ENCODE measurements at places on chromosomes 12 and 14.

- no peak overlapping the region for H3K4me3 ChIP-seq
- H3K4me1 ChIP-seq: no peaks in the 10 kb centered on the region
- H3K27ac ChIP-seq: no peak overlapping the region
- no peak for DNase-seq
- H3K27me3 ChIP-seq: peaks cover 5% of the 10 kb centered on the region
Measured at GRCh38 chr12:46108721-46109120, 118.3 kb upstream of the SCAF11 start.

- peaks cover 3% of the 10 kb centered on the region for H3K4me1 ChIP-seq
- H3K27me3 ChIP-seq: no peaks in the 10 kb centered on the region
- no peak for DNase-seq
- H3K27ac ChIP-seq: no peak overlapping the region
Measured at GRCh38 chr12:14280921-14281320, 84.6 kb upstream of the ATF7IP start.

DNA sequence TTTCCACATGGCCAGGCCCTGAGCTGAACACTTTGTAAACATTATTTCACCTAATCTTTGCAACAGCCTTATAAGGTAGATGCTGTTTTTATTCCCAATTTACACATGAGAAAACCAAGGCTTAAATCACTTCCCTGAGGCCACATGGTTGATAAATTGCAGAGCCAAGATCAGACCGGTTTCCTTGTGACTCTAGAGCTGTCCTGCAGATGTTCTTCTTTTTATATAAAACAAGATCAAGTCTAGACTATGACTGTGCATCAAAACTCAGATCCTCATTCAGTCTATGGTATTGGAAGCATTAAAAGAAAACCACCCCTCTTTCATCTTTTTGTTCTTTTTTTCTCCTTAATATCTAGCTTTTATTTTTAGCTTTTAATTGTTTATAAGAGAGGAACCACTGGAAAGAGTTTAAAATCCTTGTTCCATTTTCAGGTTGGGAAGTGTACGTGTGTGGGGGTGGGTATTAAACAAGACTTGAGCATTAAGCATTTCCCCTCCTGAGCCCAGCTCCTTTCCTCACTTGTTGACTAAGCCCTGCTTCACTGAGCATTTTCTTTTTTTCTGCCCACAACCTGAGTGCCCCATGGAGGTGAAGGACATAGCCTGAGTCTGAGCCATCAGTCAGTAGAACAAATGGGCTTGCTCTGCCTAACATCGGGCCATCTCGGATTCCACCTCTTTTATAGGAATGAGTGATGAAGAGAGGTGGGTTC lies 45.4 kb downstream of the GPATCH2L start:
- H3K4me3 ChIP-seq: no peak overlapping the region
- H3K27ac ChIP-seq: no peak overlapping the region
- peaks cover 40% of the 10 kb centered on the region for H3K36me3 ChIP-seq

- no peaks in the 10 kb centered on the region for H3K4me1 ChIP-seq
- peak within 1 kb of the TSS; percentile 8 for H3K4me3 ChIP-seq
- DNase-seq: peak; percentile 5
- no peaks in the 10 kb centered on the region for H3K36me3 ChIP-seq
- H3K27ac ChIP-seq: no peak within 1 kb of the TSS
- peaks cover 24% of the 10 kb centered on the region for H3K27me3 ChIP-seq
Measured at GRCh38 chr14:24398653-24399446, at the start of gene NYNRIN. NYNRIN (plus strand) TSS chr14:24399003; CDS start chr14:24399247, 244 bp downstream.

GRCh38 chr12:66903782-66904396 lies 225.0 kb upstream of the GRIP1 start:
- no peak overlapping the region for H3K4me3 ChIP-seq
- peaks cover 11% of the 10 kb centered on the region for H3K4me1 ChIP-seq
- H3K36me3 ChIP-seq: no peaks in the 10 kb centered on the region

- peaks cover 47% of the 10 kb centered on the region for H3K36me3 ChIP-seq
- no peaks in the 10 kb centered on the region for H3K27me3 ChIP-seq
- H3K4me1 ChIP-seq: no peaks in the 10 kb centered on the region
- H3K27ac ChIP-seq: no peak overlapping the region
- DNase-seq: no peak
Measured at GRCh38 chr12:64744422-64745258, 14.6 kb downstream of the GNS start.

GRCh38 chr14:75884198-75884611 lies 97.6 kb downstream of the TGFB3 start:
- H3K4me3 ChIP-seq: no peak overlapping the region
- no peak for DNase-seq
- peaks cover 8% of the 10 kb centered on the region for H3K4me1 ChIP-seq
- H3K27me3 ChIP-seq: no peaks in the 10 kb centered on the region

GRCh38 chr12:63846238-63846967 lies 1.9 kb downstream of the SRGAP1 start:
- H3K27ac ChIP-seq: no peak overlapping the region
- H3K4me3 ChIP-seq: no peak overlapping the region
- H3K36me3 ChIP-seq: no peaks in the 10 kb centered on the region
- no peak for DNase-seq
- H3K4me1 ChIP-seq: peaks cover 11% of the 10 kb centered on the region
- peaks cover 40% of the 10 kb centered on the region for H3K27me3 ChIP-seq

GRCh38 chr12:94198872-94199271 lies 50.5 kb downstream of the PLXNC1 start:
- no peak overlapping the region for H3K27ac ChIP-seq
- H3K36me3 ChIP-seq: peaks cover 51% of the 10 kb centered on the region
- H3K4me3 ChIP-seq: no peak overlapping the region
- DNase-seq: no peak

- H3K27ac ChIP-seq: no peak overlapping the region
- H3K4me3 ChIP-seq: no peak overlapping the region
- no peaks in the 10 kb centered on the region for H3K4me1 ChIP-seq
- no peaks in the 10 kb centered on the region for H3K36me3 ChIP-seq
- peaks cover 2% of the 10 kb centered on the region for H3K27me3 ChIP-seq
- no peak for DNase-seq
Measured at GRCh38 chr14:90440021-90440451, 43.2 kb downstream of the CALM1 start.

- DNase-seq: no peak
- H3K27ac ChIP-seq: no peak overlapping the region
- no peaks in the 10 kb centered on the region for H3K4me1 ChIP-seq
- H3K36me3 ChIP-seq: no peaks in the 10 kb centered on the region
Measured at GRCh38 chr14:95192311-95192710, 35.0 kb upstream of the DICER1 start.

- H3K4me1 ChIP-seq: peaks cover 30% of the 10 kb centered on the region
- peaks cover 14% of the 10 kb centered on the region for H3K36me3 ChIP-seq
- no peaks in the 10 kb centered on the region for H3K27me3 ChIP-seq
- H3K4me3 ChIP-seq: no peak overlapping the region
Measured at GRCh38 chr12:68919581-68920239, 13.3 kb downstream of the CPM start.

- H3K27ac ChIP-seq: no peak overlapping the region
- peaks cover 3% of the 10 kb centered on the region for H3K27me3 ChIP-seq
- peaks cover 36% of the 10 kb centered on the region for H3K4me1 ChIP-seq
- no peak overlapping the region for H3K4me3 ChIP-seq
Measured at GRCh38 chr12:124543052-124543589, 24.3 kb downstream of the NCOR2 start.
